ENCODE measurements at places on chromosomes 5 and 9.

- peak; percentile 80 for DNase-seq
Observed at GRCh38 chr5:180816608-180817534, 14.3 kb upstream of the MGAT1 start.

DNA sequence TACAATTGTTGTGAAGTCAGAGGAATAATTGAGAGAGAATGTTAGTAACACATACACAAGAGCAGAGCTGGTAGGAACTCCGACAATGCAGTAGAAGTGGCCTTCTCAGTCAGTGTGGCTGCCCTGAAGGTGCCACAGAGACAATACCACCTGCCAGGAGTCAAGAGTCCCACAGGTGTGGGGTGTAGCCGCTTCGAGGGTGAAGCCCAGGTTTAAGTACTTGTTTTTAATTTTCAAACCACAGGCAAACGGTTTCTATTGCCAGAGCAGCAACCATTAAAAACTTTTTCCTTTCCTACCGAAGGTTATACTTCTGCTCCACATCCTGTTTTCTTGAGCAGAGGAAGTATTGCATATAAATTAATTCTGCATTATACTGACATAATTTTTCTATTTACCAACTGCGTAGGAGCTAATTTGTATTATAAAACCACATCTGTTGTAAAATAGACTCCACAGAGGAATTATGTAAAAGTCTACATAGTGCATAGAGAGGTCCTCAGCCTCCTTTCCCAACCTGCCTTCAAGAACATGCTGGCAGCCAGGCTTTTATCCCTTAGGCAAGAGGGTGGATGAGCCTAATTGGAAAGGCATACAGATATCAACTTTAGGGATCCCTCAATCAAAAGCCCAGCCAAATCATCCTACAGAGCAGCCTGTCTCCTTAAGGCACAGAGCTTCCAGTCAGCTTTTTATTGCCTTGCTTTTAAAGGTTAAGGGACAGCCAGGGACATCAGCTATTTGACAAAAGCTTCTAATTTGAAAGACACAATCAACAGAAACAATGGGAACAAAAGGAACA, 12.9 kb upstream of the ACTBL2 start:
- no peak for DNase-seq

- no peak for DNase-seq
Observed at GRCh38 chr9:116280529-116280928, 126.9 kb downstream of the PAPPA start.

DNA sequence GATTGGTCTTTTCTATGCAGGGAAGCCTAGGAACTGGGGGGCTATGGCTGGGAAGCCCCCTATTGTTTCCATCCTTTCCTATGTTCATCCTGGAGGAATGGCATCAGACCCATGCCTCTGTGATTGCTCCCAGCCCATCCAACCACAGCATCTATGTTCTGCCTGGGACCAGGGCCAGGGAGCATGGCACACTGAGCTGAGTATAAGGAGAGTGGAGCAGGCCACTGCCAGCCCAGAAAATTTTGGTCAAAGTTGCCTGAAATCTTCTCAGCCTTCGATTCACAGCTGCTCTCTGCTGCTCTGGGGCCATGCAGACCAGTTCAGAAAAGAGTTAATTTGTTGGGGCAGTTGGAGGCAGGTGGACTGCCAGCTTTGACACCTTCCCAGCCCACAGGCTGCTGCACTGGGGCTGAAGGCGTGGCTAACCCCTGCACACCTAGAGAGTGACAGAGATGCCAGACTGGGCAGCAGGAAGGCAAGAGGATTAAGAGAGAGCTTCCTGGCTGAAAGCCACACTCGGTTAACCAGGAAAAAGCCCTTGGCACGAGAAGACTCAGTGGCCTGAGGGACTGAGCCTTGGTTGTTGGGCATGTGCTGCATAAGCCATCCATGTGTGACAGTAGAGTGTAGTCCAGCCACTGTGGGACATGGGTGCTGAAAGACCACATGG, 12.1 kb downstream of the TGFBI start:
- no peak for DNase-seq

- DNase-seq: no peak
Observed at GRCh38 chr9:122949696-122950095, 8.9 kb downstream of the RABGAP1 start.

DNA sequence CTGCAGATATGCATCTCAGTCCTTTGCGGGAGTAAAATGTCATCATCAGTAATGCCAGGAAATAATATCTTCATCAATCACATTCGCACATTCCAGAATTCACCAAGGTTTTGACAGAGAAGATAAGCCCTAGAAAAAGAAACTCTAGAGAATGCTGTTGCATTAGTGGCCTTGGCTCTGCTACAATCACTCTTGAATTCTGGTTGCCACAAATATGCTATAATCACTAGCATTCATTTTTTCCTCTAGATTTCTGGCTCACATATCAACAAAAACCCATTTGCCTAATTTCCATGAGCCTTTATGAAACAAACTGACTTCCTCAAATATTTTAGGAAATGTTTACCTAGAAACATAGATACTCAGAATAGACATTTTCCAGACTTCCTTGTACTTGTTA, 653.4 kb downstream of the ANXA1 start:
- DNase-seq: no peak

- no peak for DNase-seq
Observed at GRCh38 chr9:137417161-137418021, 5.6 kb downstream of the EXD3 start.

GRCh38 chr5:149764086-149764485, 34.0 kb downstream of the PPARGC1B start:
- no peak for DNase-seq

GRCh38 chr9:87387351-87388011, 110.2 kb upstream of the DAPK1 start:
- no peak for DNase-seq

- no peak for DNase-seq
Observed at GRCh38 chr9:124108216-124108615, 96.6 kb downstream of the LHX2 start.

DNA sequence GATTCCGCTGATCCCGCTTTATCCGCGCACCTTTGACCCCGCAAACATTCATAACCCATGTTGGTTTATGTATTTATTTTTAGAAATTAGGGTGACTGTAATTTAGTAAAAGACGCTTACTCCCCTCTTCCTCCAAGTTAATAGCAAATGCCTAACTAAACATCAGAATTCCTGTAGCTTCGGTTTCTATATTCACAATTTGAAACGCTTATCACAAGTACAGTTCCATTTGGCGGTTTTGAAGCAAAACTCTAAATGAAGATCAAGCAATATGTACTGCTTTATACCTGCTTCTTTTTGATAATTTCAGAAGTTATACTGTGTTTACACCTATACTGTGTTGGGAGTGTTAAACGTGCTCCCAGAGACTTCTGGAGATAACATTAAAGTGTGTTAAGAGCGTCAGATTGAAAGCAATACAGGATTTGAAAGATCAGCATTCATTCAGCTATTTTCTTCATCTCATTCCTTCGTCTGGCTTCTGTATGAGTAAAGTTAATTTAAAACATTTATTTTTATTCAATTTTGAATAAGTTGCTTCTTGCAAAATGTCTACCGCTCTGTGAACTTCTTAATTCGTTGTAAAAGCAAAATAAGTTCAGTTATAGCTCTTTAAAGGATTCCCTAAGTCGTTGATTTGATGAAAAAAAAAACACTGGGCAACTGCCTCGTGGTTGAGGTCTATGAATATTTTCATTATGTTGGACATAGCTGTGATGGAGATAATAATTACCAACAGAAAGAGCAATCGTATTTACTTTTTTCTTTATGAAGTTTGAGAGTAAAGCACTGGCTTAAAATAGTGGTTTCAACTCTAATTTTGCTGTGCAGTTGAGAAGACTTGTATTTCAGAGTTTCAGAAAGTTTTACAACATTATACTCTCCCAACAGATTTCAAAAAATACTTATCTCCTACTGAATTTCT, 2.5 kb downstream of the PRDM6 start:
- peak; percentile 21 for DNase-seq

DNA sequence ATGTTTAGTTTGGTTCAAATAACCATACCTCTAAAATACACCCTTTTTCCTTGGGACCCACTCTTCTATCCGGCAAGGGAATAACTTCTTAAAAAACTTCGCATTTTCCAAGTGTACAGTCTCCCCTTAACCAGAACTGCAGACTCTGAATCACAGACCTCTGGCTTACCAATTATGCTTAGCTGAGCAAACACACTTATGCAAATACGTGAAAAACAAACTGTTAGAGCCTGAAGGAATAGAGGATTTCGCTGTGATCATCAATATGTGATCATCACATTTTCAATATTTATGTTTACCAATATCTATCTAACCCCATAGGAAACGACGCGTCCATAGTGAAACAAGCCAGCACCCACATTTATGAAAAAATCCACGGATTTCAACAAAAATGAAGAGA, 1.3 kb downstream of the LPAR1 start:
- DNase-seq: peak; percentile 47

- no peak for DNase-seq
Observed at GRCh38 chr5:75536694-75537360, 25.1 kb downstream of the POLK start.

DNA sequence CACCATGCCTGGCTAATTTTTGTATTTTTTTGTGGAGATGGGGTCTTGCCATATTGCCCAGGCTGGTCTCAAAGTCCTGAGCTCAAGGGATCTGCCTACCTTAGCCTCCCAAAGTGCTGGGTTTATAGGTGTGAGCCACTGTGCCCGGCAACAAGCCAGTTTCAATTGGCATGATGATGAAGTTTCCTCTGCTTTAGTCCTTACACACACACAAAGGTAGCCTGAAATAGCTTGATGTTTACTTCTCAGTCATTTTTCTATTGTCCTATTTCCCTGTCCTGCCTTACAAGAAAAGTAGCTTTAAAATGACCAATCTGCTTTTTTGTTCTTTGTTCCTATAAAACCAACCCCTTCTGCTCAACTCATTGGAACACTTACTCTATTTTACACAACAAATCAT, 33.6 kb downstream of the PDE6A start:
- DNase-seq: no peak

GRCh38 chr9:127943011-127943662, 5.5 kb upstream of the DPM2 start:
- DNase-seq: no peak

GRCh38 chr9:71490810-71491209, 277.5 kb downstream of the CEMIP2 start:
- no peak for DNase-seq

GRCh38 chr9:119273325-119273904, 95.8 kb downstream of the BRINP1 start:
- DNase-seq: no peak
